ENCODE measurements at places on chromosomes 1 and 21.

DNA sequence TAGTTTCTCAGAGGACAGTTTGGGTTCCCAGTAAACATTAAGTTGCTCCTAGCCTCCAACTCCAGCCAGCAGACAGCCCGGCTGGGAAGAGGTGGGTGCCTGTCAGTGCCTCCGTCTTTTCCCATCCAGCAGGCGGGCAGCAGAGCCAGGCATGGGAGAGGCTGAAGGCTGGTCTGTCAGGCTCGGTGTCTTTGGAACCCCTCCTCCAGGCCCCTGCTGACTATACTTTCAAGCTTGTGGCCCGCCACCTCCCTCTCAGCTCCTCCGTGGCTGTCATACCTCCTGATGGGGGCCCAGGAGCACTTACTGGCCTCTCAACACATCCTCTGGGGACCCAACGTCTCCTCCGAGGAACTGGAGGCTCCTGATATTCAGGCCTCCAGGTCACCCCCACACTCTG, 140.9 kb downstream of the ACTL8 start:
- no peak for DNase-seq

DNA sequence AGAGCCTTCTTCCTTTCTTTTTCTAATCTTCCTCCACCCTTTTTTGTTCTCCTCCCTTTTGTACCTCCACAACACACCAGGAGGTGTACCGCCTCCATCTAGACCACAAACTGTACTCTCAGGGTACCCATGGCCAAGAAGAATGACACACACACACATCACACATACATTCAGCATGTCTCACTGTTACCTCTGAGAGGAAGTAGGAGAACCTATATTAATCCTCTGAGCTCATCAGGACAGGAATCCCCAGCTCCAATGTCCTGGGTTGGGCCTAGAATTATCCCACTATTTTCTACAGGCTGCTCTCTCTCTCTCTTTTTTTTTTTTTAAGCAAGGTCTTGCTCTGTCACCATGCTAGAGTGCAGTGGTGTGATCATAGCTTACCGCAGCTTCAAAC, 36.7 kb downstream of the ATP2B4 start:
- no peak for DNase-seq

DNA sequence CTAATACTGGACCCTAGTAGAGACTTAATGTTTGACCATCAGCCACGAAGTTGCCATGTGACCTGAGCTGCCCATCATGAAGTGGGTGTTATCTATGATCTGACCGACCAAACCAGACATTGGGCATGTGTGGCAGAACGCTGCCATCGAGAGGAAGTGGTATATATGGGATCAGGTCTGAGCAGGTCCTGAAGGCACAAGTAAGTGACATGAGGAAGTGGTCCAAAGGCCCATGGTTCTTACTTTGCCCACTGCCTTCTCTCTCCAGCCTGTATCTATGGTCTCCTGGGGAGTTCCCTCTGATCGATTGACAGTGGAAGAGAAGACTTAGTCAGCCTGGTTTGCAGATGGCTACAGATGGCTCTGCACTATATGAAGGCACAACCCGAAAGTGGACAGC, 7.9 kb downstream of the SPSB1 start:
- no peak for DNase-seq

GRCh38 chr1:205572421-205572820, 59.4 kb downstream of the ELK4 start:
- DNase-seq = no peak

- no peak for DNase-seq
Observed at GRCh38 chr1:231660198-231660597, 33.6 kb downstream of the DISC1 start.

DNA sequence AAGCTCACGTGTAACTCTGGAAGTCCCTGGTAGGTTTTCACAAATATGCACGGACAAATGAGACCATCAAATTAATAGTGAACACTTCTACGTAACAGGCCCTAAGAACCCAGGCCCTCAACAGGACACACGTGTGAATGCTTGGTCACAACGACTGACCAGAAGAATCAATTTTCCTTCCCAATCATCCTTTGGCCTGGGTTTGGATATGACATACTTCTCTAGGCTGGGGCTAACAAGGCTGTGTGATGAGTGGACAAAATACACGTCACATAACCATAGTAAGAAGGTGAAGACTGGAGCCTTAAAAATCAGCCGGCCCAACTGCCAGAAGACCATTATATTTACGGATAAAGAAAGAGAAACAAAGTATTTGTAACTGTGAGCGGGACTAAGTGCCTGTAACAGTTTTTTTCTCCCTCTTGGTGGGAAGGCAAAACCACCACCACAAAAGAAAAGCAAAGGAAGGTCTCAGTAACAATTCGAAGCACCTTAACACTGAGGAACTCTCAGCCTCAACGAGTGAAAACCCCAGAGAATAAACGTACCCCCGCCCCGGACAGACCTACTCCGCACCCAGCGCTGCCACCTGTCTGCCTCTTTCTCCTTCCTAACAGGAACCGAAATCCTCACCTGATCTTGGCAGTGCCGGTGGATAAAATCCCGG, 450 bp downstream of the SDE2 start:
- DNase-seq = no peak

GRCh38 chr1:54237586-54237985, 37.6 kb downstream of the MRPL37 start:
- DNase-seq = no peak

GRCh38 chr1:10776190-10776905, 20.1 kb downstream of the CASZ1 start:
- DNase-seq = no peak

DNA sequence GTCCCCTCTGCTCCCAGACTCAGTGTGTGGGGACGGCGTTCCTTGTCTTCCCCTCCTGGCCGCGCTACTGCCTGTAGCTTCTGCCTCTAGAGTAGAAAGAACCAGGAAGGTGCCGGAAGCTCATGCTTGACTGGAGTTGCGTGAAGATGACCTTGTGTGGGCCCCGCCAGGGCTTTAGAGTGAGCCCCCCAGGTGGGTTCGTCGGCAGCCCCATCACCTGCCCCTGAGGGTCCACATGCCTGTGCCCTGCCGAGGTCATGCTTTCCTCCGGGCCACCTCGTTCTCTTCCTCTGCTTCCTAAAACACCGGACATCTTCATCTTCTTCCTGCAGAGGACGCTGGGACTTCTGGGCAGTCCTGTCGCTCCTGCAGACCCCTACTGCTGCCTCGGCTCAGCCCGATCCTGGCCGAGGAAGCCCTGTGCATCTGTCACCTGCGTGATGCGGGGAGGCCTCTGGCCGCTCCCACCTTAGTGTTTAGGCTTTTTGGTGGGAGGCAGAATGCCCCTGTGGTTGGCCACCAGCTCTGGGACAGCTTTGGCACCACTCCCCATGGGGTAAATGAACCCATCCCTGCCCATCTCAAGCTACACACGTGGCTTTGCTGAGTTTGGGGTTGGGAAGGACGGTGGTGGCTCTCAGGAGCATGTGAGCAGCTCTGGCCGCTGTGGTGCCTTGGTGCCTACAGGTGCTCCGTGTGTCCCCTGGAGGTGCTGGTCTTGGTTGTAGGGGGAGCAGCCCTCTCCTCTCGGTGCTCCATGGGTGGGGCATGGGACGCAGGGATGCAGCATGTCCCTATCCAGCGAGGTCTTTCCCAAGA, 12.3 kb downstream of the OBSCN start:
- DNase-seq = no peak

DNA sequence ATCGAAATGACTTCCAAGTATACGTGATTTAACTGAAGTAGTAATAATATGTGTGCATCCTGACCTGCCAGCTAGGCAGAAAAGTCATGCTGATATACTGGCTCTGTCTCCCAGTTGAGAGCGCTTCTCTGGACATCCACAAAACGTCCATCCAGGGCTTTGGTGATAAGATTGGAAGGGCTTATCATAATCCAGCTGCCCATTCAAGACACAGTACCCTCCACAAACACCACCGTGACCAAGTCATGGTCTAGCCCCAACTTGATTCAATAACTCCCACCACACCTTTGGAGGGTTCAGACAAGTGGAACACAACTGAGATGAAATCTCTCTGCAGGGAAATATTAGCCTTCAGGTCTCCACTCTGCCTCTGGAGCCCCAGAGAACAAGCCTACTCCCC, 76.2 kb downstream of the CD46 start:
- no peak for DNase-seq

- no peak for DNase-seq
Observed at GRCh38 chr1:195218428-195219212, 1389.6 kb downstream of the KCNT2 start.

GRCh38 chr1:38558500-38559445, 300.8 kb downstream of the RRAGC start:
- no peak for DNase-seq

DNA sequence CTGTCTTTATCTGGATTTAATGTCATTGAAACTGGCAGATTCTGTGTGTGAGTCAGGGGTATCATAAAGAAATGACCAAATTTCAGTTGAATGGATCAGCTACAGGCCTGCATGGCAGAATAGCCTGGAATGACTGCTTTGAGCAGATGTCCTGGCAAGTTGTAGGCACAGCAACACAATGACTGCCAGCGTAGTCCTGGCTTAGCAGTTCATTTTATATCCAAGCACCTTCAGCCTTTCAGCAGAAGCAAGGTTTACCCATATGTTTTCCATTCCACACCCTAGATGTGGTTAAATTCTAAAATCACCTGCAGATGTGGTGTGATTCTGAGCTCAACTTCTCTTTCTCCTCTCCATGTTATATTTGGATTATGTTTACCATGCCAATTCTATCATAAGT, 22.3 kb upstream of the PTGFR start:
- DNase-seq = no peak

DNA sequence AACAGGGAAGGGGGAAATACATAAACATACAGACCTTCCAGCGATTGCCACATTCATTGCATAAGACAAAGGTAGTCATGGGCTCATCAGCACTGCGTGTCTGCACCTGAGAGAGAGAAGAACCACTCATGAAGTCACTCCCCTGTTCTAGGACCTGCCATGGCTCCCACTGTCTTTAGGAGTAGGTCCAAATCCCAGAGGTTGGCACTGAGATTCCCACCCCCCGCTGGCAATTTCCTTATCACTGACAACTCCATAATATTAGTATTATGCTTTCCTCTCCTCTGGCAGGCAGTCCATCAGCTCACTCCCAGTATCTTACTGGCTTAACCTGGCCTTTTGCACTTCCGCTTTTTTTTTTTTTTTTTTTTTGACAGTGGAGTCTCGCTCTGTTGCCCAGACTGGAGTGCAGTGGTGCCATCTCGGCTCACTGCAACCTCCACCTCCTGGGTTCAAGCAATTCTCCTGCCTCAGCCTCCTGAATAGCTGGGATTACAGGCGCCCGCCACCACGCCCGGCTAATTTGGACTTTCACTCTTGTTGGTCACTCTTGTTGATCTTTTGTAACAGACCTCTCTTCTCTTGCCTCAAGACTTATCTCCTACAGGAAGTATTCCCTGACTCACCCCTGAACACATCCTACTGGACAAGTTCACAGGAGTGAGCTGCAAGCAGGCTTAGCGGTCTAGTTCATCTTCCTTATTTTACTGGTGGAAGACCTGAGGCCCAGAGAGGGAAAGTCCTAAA, 14.8 kb upstream of the ZNF436 start:
- DNase-seq = no peak

DNA sequence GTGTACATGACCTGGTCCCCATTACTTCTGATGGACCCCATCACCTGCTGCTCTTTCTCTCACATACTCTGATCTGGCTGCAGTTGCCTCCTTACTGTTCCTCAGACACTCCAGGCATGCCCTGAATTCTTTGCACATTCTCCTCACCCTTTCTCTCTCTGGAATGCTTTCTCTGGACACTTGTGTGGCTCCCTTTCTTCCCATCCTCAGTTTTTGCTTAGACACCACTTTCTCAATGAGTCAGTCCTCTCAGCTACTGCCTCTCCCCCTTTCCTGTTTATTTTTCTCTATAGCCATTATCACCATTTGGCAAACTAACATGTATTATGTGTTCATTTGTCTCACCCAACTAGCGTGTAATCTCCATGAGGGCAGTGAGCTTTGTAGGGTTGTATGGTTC, 28.1 kb downstream of the PLXNA2 start:
- DNase-seq = no peak

DNA sequence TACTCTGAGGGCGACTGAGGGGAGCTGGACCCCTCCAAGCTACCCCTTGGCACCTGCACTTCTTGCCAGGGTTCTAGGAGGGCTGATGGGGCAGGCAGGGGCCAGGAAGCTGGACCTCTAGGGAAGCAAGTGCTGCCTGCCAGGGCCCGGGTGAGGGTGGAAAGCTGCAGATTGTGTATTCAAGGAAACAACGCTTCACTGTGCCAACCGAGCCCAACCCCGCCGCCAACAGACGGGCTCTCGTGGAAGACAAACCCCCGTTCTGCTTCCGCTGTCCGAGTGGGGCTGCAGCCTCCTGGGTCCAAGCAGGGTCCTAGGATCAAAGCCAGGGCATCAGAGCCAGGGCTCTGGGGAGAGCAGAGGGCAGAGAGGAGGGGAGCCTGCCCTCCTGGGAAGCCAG, 3.2 kb downstream of the EFHD2 start:
- DNase-seq = no peak

GRCh38 chr1:177286396-177286795, 115.6 kb downstream of the BRINP2 start:
- no peak for DNase-seq

DNA sequence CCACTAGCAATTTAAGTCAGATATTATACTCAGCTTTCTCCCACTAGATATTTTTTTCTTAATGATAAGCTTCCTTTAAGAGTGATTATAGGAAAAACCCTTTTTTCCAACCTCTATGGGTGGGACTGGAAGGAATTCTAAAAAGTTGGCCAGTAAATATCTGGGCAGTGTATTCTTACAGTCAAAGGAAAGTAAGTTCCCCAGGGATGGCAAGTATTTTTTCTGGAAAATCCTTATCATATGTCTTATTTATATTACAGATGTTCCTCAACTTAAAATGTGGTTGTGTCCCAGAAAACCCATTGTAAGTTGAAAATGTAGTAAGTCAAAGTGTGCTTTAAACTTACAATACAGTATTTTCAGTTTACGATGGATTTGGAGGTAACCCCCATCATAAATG, 29.2 kb downstream of the CMPK1 start:
- no peak for DNase-seq

- DNase-seq = no peak
Observed at GRCh38 chr1:85065550-85065949, 17.2 kb upstream of the MCOLN3 start.

DNA sequence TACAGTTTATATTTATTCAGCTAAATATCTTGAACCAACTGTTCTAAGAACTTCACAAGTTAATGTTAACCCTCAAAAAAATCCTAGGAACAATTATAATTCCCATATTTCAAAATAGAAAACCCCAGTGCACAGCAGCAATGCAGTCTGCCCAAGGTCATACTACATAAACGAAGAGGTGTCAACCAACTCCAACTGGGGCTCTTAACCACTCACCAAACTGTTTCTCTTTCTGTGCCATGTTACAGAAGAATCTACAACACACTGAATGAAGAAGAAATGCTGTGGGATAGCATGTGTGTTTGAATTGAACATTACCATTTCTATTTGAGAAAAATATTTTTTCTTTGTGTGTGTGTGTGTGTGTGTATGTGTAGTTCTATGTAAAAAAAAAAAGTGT, 35.7 kb downstream of the EIF4G3 start:
- no peak for DNase-seq

- no peak for DNase-seq
Observed at GRCh38 chr1:12715896-12716437, at the start of gene AADACL3. Gene AADACL3, plus strand, starts transcription at chr1:12716110. Its CDS starts 67 bp downstream, at chr1:12716177.
